T-cell (primary cell): ENCODE measurements at places on chromosomes 5 and 9. TPM values are rescaled to one million over a fixed set of nuclear protein-coding genes. Genes with fewer than 3 reads are reported as not detected.

- H3K27ac ChIP-seq: no peak overlapping the region
- no peaks in the 10 kb centered on the region for H3K36me3 ChIP-seq
- no peaks in the 10 kb centered on the region for H3K4me1 ChIP-seq
- peaks cover 78% of the 10 kb centered on the region for H3K27me3 ChIP-seq
- no peak for DNase-seq
Observed at GRCh38 chr5:176854164-176854563, 43.8 kb downstream of the UNC5A start.

DNA sequence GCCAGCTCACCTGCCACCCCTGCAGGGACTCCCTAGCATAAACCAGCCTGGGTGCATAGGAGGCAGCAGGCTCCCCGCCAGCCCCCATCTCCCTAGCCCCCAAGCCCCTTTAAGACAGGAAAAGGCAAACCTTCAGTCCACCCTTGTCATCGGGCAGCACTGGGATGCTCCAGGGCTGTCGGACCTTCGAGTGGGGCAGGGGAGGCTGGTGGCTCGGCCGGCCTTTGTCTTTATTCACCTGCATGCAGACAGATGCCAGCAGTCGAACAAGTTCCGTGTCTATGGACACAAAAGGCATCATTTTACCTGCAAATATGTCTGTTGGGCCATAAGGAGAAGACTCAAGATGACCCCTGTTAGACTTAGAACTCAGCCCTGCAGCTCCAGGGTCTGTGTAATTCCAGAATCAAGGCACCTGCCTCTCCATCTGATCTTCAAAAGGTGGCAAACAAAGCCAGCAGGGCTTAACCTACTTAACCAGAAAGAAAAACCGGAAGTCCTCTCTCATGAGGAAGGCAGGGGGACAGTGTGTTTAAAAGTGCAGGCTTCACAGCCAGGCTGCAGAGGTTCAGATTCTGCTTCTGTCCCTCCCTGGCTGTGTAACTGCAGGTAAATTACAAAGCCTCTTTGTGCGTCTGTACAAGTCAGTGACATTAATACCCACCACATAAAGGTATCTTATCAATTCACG, 16.2 kb downstream of the ANKS6 start:
- H3K4me3 ChIP-seq: no peak overlapping the region
- H3K27ac ChIP-seq: no peak overlapping the region
- H3K4me1 ChIP-seq: no peaks in the 10 kb centered on the region

DNA sequence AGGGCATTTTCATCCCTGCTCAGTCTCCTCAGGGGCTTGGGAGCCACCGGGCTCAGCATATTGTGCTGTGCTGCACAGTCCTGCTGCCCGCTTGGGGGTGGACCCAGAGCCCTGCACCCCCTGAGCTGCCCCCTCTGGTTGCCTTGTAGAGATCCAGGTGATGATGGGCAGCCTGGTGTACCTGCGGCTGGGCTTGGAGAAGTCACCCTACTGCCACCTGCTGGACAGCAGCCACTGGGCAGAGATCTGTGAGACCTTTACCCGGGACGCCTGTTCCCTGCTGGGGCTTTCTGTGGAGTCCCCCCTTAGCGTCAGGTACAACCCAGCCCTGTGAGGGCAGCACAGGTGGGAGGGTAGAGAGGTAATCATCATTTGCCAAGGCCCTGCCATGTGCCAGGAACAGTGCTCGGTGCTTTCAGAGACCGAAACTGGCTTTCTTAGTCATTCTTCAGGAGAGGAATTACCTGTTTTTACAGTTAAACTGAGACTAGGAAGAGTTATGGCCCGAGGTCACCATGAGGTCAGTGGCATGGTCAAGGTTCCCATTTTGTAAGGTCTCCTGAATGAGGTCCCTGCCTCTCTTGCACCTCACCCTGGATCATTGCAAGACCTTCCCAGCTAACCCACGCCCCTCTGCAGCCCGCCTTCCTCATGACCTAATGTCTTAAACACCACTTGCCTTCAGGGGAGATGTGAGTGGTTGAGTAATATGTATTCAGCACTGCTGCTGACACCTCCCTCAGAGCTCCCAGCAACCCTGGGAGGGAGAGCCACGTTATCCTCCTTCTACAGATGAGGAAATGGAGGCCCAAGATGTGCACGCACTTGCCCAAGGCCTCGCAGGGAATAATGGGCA, 7.5 kb downstream of the NHP2 start:
- H3K4me3 ChIP-seq: no peak overlapping the region
- peak; percentile 78 for DNase-seq
- no peaks in the 10 kb centered on the region for H3K27me3 ChIP-seq
- H3K27ac ChIP-seq: no peak overlapping the region
- H3K36me3 ChIP-seq: peaks cover 14% of the 10 kb centered on the region

DNA sequence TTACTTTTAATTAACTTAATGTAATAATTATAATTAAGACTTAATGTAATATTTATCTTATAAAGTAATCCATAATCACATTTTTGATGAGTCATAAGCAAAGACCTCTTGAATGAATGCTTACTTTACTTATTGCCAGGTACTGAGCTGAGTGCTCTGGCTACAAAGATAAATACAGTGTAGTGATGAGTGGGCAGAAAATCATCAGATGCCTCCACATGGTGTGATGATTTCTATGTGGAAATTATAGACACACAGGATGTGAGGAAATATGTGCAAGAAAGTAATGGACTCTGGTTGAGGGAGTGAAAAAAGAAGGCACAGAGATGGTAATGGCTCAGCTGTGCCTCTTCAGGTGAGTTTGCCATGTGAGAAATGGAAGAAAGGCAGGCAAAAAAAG, 422.6 kb upstream of the CD180 start:
- no peaks in the 10 kb centered on the region for H3K4me1 ChIP-seq
- no peaks in the 10 kb centered on the region for H3K36me3 ChIP-seq
- no peak overlapping the region for H3K4me3 ChIP-seq

DNA sequence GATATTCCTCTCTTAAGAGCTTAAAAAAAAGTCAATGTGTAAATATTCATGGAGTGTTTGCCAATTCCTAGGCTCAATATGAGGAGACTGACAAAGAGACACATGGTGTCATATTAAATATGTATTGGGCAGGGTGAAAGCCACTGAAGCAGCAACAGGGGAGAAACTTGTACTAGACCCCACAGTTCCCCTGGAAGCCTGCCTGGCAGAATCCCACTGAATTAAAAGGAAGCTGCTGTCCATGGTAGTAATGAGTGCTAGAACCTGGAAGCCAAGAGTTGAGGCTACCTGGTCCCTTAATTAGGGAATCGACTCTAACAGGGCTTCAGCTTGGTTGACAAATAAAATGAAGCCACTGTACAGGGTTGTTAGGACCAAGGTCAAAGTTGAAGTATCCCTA, 129.4 kb upstream of the GPR151 start:
- no peak overlapping the region for H3K27ac ChIP-seq
- no peak for DNase-seq
- H3K4me1 ChIP-seq: no peaks in the 10 kb centered on the region
- H3K27me3 ChIP-seq: no peaks in the 10 kb centered on the region

DNA sequence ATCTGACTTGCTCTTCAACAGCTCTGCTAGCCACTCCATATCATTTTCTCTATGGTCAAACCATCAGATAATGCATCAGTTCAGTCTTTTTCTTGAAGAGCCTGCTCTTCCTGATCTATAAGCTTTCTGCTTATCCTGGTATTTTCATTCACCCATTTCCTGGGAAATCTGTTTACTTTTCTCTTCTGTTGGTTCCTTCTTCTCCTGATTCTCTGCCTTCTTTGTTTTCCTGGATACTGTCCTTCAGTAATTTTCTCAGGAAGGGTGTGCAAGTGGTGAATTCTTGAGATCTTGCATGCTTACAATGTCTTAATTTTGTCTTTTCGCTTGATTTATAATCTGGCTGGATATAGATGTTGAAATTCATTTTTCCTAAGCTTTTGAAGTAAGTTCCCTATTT, 39.8 kb upstream of the NKX2-5 start:
- H3K36me3 ChIP-seq: no peaks in the 10 kb centered on the region
- H3K27ac ChIP-seq: no peak overlapping the region
- H3K4me3 ChIP-seq: no peak overlapping the region
- DNase-seq: no peak
- no peaks in the 10 kb centered on the region for H3K4me1 ChIP-seq

DNA sequence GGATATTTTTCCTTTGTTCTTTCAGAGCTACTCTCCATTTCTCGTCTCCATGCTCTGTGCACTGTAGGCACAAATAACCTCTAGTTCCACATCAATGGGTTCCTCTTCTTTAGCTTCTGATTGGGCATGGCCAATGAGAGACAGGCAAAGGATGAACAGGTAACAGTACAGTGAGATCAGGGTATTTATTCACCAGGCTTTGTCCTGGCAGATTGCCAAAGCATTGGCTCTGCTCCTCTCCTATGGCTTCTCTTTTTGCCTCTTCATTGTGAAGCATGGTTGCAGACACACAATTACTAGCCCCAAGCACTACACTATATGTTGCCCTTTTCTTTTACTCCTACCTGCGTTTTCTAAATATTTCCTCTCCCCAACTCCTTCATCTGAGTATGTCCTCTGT, 215.1 kb upstream of the ARRDC3 start:
- H3K27me3 ChIP-seq: no peaks in the 10 kb centered on the region
- DNase-seq: no peak
- H3K4me3 ChIP-seq: no peak overlapping the region
- H3K4me1 ChIP-seq: no peaks in the 10 kb centered on the region
- H3K27ac ChIP-seq: no peak overlapping the region

DNA sequence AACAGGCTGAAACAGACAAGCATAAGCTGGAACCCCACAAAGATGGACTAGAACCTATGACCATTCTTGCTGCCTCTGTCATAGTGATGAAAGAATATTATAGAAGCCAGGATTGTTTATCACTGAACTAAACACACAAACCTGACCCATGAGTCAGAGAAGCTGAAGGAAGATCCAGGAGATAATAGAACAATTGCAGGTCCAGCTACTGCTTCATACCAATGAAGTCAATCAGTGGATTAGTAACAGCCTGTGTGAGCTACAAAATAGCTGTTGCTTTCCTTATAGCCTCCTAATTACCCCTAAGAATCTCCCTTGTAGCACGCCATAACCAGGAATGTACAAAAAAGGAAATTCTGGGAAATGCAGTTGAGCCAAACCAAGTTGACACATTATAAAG, 459.9 kb upstream of the ZNF462 start:
- no peaks in the 10 kb centered on the region for H3K36me3 ChIP-seq
- DNase-seq: no peak
- no peaks in the 10 kb centered on the region for H3K4me1 ChIP-seq
- H3K4me3 ChIP-seq: no peak overlapping the region

IFNA21 gene
- not detected for total RNA-seq

DBH gene
- 0.26 TPM for total RNA-seq

TPPP gene
- total RNA-seq: 0.79 TPM

RETREG1 gene
- total RNA-seq: 72.1 TPM

NCS1 gene
- 0.41 TPM for total RNA-seq

ZDHHC11B gene
- total RNA-seq: 2.1 TPM
